Activated gamma-delta T cell treated with anti-CD3 and anti-CD28 coated beads, Interleukin-2, amount 50 U/mL, for 16 hours (primary cell): ENCODE measurements at places on chromosomes 5 and 9.
A peak's percentile ranks its signal among the peaks of the same experiment; 100 is the strongest.

GRCh38 chr5:124480022-124480421 lies 266.4 kb downstream of the ZNF608 start:
- DNase-seq, result no peak

DNA sequence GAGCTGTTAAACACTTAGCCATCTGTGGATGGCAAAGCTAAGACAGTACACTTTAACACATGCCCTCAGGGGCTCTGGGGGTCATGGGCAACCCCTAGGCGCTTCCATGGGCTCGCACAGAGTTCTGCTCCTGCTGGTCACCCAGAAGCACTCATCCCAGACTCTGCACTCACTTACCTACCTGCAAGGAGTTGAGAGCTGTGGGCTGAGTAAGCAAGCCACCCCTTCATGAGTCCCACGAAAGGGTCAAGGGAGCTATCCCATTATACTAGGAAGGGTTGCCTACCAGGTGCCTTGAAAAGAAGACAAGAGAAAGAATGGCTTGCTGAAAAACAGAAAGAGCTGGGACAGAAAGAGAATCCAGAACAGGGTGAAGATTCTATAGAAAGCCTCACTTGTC lies 72.4 kb downstream of the CFAP95 start:
- DNase-seq, result no peak

GRCh38 chr9:133881671-133882381 lies 110.3 kb downstream of the VAV2 start:
- DNase-seq, result no peak

- no peak for DNase-seq
Measured at GRCh38 chr5:4083591-4084337, 488.1 kb downstream of the IRX1 start.

DNA sequence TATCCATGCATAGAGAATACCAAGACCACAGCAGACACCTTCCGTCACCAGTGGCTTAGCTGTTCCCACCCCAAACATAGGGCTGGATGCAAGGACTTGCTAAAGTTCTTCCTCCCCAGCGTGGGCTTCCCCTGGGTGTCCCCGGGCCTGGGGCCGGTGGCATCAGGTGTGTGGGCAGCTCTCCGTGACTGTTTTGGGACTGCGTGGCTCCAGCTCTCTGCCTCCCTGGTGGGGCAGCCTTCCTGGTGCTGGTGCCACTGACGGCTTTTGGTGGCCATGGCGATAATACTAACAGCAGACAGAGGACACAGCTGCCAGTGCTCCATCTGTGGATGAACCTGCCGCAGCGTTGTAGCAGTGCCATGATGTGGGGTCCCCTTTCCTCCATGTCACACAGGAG lies 4.9 kb downstream of the CACFD1 start:
- DNase-seq, result no peak

DNA sequence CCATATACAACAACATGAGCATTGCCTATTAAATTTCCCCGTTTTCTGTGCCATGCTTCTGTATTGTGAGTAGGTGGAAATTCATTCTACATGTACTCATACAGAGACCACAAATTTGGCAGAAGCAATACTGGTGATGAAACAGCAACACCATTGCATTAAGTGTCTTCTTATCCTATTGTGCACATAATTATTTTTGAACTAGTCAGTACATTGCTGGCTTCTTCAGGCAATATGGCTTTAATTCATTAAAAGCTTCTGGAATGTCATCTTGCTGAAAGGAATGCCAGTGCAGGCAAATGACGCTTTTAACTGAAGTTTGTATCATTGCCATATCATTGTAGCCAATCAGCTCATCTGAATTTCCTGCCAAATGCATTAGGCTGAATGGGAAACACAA lies 82.6 kb downstream of the KIAA1958 start:
- no peak for DNase-seq

GRCh38 chr5:136703036-136703435 lies 337.7 kb upstream of the TRPC7 start:
- no peak for DNase-seq

- no peak for DNase-seq
Measured at GRCh38 chr5:87776785-87777184, 364.1 kb upstream of the CCNH start.

DNA sequence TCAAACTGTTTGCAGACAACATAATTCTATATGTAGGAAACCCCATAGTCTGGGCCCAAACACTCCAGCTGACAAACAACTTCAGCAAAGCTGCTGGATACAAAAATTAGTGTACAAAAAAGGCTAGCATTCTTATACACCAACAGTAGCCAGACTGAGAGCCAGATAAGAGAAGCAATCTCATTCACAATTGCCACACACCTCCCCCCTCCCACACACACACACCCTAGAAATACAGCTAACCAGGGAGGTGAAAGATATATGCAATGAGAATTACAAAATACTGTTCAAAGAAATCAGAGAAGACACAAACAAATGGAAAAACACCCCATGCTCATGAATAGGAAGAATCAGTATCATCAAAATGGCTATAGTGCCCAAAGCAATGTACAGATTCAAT lies 9.0 kb downstream of the MTREX start:
- DNase-seq, result no peak

DNA sequence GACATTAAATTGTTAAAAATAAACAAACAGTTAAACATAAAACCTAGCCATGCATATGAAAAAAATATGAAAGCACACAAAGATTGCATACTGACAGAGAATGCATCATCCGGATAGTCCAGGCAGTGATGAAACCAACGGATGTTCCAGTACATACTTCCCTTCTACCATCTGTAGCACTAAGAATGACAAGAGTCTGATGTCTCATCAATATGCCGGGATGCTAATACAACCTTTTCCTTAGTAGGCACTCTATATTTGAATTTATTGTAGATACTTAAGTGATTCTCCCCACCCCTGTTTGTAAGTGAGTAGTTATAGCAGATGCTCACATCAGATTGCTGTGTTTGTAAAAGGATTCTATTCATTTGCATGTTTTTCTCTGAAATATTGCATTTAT lies 571.2 kb upstream of the WWC1 start:
- no peak for DNase-seq

DNA sequence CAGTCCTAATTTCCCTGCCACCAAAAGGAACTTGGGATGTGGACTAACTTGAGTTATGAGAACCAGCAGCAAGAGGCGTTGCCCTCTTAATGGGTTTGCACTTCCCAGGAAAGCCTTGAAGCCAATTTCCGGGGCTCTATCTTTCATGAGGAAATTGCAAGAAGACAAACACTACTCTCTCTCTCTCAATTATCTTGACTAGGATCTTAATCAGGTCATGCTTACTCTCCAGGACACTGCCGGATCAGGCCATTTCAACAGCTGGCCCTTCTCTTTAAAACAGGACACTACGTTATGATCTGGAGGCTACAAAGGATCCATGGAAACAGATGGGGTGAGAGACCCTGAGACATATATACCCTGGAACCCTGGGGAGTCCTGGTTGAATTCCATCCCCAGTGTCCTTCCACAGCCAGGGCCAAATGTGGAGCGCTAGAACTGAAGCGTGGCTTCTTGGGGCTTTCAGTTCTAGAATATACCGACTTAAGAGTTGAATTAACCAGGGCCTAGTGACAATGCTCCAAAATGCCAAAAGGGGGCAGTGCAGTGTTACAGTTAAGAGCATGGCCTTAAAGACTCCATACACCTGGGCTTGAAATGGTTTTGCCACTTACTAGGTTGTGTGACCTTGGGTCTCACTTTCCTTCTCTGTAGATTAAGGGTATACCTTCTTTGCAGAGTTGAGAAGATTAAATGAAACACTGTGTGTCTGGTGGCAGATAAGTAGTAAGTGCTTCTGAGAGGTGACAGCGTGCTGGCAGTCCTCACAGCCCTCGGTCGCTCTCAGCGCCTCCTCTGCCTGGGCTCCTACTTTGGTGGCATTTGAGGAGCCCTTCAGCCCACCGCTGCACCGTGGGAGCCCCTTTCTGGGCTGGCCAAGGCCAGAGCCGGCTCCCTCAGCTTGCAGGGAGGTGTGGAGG lies 21.1 kb downstream of the FAM219A start:
- peak; percentile 26 for DNase-seq

DNA sequence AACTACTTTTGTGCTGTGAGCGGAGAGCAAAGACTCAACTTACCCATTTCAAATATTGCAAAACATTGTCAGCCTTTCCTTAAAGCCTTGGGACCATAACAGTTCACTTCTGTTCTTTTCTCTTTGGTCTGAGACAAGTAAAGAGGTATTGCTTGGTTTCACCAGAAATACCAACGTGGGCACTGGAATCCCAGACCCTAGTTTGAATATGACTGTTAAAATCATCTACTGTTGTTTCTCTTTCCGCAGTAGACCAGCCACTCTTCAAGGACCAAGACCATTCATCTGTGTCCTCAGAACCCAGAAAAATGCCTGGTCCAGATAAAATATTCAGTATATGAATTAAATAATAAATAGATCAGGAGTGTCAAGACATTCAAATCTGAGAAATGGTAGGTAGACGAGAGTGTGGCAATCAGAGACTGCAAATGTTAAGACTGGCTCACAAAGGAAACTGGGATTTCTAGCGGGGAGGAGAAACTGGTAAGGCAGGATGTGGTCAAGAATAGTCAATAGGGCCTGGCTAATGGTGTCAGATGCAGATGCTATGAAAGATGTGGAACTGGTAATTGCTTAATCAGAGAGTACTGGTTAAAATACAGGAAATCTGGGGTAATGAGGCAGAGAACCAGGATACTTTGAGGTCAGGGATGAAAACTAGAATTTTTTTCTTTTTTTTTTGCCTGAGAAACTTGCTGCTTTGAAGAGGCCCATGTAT lies 82.1 kb upstream of the IL33 start:
- no peak for DNase-seq

GRCh38 chr5:81854485-81854884 lies 103.6 kb upstream of the SSBP2 start:
- no peak for DNase-seq

DNA sequence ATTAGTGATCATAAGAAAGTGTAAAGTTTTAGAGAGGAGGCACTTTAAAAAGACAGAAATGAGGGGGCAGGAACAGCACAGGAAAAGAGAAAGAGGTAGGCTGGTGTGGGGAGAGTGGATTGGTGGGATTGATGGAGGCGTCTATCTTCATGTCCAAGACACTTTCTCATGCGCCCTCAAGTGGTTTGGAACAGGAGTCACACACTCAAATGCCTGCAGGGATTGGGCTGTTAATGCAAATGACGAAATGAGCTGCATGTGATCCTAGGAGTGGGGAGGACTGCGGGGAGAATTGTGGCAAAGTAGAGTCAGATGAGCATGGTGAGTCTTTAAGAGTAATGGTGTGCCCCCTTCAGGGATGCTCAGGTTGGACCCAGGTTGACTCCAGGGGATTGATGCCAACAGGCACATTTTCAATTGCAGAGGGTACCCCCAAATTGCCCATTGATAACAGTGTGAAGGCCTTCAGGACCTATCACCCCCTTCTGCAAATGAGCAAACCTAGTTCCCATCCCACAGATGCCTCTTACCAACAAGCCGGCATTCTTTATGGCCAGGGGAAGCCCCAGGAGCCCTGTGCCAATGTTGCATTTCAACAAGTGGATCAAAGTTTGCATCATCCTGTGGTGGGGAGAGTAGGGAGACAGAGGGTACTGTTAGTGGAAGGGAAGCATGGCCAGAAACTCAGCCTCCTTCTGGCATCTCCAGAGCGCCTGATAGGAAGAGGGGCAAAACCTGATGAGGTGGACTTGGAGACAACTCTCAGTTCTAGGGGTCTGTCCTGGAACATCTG lies 5.3 kb downstream of the SLC36A3 start:
- DNase-seq, result no peak

- DNase-seq, result no peak
Measured at GRCh38 chr5:137867664-137868063, at the start of gene MYOT. MYOT (plus strand) TSS chr5:137867860; CDS start chr5:137870652, 2,792 bp downstream.

DNA sequence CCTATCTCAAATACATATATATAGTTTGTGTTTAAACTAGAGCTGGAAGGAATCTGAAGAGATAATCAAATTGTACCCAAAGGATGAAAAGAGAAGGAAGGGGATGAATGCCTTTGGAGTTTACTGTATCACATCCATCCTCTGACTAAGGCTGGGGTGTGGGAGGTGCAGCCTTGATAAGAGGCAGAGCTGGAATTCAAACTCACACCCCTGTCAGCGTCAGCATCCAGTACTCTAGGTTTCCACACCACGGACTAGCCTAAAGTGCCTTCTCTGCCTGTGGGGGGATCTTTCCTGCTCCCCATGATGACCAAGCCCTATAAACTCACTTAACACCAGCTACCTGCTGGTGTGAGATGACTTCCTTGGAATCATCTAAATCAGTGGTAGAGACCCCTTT lies 48.1 kb downstream of the EPB41L4B start:
- DNase-seq, result no peak

- DNase-seq, result no peak
Measured at GRCh38 chr5:34731435-34732232, 75.5 kb downstream of the RAI14 start.

GRCh38 chr5:112238473-112238872 lies 180.6 kb downstream of the EPB41L4A start:
- no peak for DNase-seq

GRCh38 chr5:159257629-159258283 lies 5.3 kb upstream of the UBLCP1 start:
- DNase-seq, result no peak
